ENCODE measurements at places on chromosomes 11 and 22.
A peak's percentile ranks its signal among the peaks of the same experiment; 100 is the strongest.

DNA sequence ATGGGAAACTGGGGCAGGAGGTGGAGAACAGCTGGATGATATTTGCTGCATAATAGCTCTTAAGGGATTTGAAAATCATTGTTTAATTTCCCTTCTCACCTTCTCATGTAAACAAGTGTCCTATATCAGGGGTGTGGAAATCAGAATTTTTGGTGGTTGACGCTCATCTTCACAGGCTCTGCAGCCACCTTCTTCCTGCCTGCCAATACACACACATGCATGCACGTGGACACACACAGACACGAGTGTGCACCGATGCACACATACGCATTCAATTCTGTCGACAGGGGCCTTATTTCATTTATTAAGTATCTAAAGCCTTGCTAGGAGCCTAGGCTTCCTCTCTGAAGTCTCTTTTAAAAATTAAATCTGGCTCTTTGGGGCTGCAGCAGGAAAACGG is 349.4 kb upstream of the NCAM1 start:
- DNase-seq, result no peak

GRCh38 chr11:78659326-78660270 is 84.9 kb upstream of the NARS2 start:
- peak; percentile 46 for DNase-seq

GRCh38 chr11:30206249-30206996 is 24.4 kb upstream of the FSHB start:
- no peak for DNase-seq

GRCh38 chr11:13120691-13121090 is 111.6 kb downstream of the RASSF10 start:
- no peak for DNase-seq

Measured in left forelimb (tissue), 1 donor.